ENCODE measurements at places on chromosomes 12 and 14. TPM values are rescaled to one million over a fixed set of nuclear protein-coding genes. Genes with fewer than 3 reads are reported as not detected.

The DEGS2 gene
- not detected for total RNA-seq

The PPP1R13B gene
- total RNA-seq, result 12.1 TPM

The NAB2 gene
- 16.8 TPM for total RNA-seq

The LRFN5 gene
- total RNA-seq, result under 0.01 TPM

The C12orf57 gene
- 115 TPM for total RNA-seq

The C12orf50 gene
- total RNA-seq, result not detected

The OSBPL8 gene
- total RNA-seq, result 31.7 TPM

The RCOR1 gene
- total RNA-seq, result 11.2 TPM

The SLC25A21 gene
- total RNA-seq, result 0.09 TPM
